NCI-H146 (cell line): ENCODE measurements at places on chromosomes 4 and X.
A peak's percentile ranks its signal among the peaks of the same experiment; 100 is the strongest.

- no peak for DNase-seq
Measured at GRCh38 chrX:47169726-47170515, 23.7 kb upstream of the UBA1 start.

DNA sequence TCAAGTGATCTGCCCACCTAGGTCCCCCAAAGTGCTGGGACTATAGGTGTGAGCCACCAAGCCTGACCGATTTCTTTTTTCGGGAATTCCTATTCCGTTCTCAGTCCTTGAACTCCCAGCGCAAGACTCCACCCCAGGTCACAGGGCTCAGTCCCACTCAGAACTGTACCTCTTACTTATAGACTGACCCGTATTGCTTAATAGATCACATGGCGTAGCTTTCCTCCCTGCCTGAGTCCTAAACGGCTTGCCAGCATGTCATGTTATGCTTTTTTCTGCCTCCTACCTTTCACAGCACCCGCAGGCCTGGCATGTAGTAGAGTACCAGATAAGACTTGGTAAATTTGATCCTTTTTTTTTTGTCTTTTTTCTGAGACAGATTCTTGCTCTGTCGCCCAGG lies 22.4 kb downstream of the SAT1 start:
- no peak for DNase-seq

- no peak for DNase-seq
Measured at GRCh38 chrX:50941638-50942037, 31.1 kb downstream of the BMP15 start.

- no peak for DNase-seq
Measured at GRCh38 chrX:5080791-5081190, 1147.9 kb downstream of the NLGN4X start.

DNA sequence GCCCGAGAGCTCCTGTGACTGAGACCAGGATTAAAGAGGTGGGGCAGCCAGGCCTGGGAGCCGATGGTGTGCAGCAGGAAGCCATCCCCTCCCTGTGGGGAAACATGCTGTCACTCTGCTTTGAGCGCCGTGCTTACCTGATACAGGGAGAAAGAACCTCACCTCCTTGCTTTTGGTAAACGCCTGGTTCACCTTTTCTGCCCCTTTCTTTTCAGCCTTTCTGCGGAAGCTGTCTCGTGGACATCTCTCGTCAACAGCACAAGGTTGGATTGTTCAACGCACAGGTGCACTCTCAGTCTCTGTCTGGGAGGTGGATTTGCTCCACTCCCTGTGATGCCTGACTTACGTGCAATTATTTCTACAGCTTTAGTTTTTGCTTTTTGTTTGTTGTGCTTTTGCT lies 12.0 kb downstream of the ZFYVE28 start:
- no peak for DNase-seq

DNA sequence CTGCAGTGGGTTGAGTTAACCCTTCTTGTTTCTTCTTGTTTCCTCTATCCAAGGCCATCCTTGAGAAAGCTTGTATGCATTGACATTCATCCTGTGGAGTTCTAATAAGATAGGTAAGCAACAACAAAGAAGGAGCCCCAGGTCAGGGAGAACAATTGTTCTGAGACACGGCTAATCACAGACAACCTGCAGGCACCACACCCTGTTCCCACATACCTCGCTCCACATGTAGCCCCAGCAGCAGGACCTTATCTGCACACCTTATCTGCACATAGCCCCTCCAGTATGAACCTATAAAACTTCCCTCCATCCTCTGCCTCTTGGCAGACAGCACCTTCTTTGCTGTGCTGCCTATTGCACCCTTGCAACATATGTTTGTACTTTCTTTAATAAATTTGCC lies 129.1 kb downstream of the MSL3 start:
- peak; percentile 79 for DNase-seq

GRCh38 chr4:120671538-120671937 lies 251.0 kb downstream of the PRDM5 start:
- no peak for DNase-seq

- DNase-seq: no peak
Measured at GRCh38 chrX:153499876-153500275, 5.1 kb downstream of the BGN start.

- no peak for DNase-seq
Measured at GRCh38 chr4:140103676-140104075, 50.3 kb downstream of the MAML3 start.

- DNase-seq: no peak
Measured at GRCh38 chr4:6719611-6720179, 3.7 kb downstream of the BLOC1S4 start.

DNA sequence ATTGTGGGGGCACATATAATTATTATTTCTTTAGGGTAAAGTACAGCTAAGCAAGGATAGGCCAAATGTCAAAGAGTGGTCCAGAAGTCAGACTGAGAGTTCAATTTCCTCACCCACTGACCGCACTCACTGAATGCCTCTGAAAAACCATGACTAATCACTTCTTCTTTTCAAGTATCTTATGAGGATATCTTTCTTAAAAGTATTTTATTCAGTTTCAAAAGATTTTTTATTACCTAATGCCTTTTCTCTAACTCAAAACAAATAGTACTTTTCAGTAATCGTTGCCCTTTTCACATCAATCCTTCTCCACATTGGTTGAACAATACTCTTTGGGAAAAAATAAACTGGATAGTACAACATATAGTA lies 61.7 kb upstream of the CAMK2D start:
- DNase-seq: no peak

DNA sequence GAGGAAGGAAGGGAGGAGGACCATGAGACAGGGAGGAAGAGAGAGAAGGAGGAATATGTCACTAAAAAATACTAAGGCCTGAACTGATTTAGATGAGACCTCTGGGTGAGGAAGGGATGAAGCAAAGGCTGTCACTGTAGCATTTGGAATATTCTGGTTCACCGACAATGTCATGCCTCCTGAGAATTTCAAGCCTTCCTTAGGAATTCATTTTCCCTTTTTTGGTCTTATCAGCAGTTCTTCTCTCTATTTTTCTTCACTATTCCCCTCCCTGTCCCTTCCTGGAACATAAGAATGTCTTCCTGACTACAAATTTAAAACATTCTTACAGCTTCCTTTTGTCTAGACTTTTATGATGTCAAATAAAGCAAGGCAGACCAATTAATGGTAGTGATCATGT lies 527.8 kb downstream of the INPP4B start:
- no peak for DNase-seq

GRCh38 chrX:101190736-101191135 lies 28.9 kb upstream of the DRP2 start:
- DNase-seq: no peak

GRCh38 chrX:3567686-3568085 lies 145.8 kb downstream of the PRKX start:
- DNase-seq: no peak

DNA sequence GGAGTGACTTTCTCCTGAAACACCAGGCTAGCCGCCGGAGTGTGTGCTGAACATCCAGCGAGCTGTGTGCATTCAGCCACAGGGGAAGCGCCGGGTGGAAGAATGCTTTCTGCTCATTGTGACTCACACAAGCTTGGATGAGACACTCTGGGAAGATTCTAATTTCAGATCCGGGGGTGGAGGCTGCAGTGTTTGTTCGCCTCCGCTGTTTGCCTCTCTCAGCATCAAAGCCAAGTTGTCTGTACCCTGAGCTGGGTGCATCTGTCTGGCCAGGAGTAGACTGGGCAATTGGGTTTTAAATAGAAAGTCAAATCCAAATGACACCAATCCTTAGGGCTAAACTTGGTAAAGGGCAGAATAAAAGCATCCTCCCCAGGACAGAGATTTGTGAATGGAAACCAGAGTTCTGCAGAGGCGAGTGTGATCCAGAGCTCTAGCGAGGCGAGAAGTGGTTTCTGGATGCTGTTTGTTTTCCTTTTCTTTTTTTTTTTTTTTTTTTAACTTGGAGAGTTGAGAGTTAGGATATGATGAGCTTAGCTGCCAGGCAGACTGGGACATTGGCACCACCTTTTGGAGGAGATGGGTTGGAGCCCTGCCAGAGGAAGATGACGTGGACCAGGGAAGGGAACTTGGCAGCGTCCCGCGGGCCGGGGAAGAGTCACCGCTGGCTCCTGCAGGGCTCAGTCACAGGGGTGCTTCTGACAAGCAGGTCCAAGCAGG lies 196.0 kb upstream of the PSAPL1 start:
- no peak for DNase-seq

GRCh38 chr4:65018313-65018712 lies 609.1 kb upstream of the TECRL start:
- no peak for DNase-seq

GRCh38 chr4:20813700-20814099 lies 113.4 kb downstream of the PACRGL start:
- no peak for DNase-seq

- DNase-seq: no peak
Measured at GRCh38 chr4:186487726-186488125, 67.6 kb downstream of the MTNR1A start.

DNA sequence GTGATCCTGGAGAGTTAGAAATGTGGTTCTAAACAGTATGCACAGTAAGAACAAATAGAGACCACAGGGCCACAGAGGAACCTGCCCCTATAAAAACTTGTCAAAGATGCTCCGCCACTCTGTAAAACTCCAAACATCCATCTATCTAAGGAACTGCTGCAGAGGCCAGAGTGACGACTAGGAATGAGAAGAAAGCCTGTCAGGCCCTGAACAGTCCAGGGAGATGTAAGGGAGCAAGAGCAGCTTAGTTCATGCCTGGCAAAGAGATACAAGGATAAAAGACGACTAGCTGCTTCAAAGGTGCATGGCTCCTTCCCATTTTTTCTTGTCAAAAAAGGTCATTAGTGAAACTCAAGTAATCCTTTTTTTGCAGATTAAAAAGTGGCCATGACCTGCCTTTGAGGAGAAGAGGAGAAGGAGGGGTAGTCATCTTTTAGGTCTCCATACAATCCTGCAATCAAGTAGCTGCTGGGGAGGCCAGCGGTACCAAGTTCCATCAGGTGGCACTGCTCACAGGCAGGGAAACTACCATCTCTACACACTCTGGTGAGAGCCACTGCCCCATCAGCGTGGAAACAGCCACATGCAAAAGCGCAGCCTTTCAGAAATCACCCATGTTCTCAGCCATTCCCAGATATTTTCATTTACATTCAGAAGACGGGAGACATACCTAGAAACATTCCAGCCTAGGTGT lies 162.1 kb downstream of the TSPAN5 start:
- no peak for DNase-seq

DNA sequence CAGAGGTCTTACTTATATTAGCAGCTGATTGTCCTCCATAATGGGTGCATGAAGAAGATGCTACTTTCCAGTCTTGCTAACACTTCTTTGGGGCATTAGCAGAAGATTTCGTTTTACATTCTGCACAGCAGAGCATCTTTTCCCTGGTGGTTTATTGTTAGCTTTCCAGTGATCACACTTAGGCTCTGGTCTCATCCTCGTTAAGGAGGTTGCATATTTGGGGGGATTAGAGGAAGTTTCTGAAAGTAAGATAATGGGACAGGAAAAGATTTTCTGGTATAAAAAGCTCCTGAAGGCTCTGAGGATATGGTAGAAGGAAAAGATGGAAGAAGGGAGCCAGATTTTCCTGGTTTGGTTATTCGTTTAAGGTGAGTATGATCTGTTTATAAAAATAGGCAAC lies 134.1 kb downstream of the GATB start:
- no peak for DNase-seq
